Cerebellar cortex (tissue), 1 donor: ENCODE measurements at places on chromosomes 7 and 10.
A peak's percentile ranks its signal among the peaks of the same experiment; 100 is the strongest.

DNA sequence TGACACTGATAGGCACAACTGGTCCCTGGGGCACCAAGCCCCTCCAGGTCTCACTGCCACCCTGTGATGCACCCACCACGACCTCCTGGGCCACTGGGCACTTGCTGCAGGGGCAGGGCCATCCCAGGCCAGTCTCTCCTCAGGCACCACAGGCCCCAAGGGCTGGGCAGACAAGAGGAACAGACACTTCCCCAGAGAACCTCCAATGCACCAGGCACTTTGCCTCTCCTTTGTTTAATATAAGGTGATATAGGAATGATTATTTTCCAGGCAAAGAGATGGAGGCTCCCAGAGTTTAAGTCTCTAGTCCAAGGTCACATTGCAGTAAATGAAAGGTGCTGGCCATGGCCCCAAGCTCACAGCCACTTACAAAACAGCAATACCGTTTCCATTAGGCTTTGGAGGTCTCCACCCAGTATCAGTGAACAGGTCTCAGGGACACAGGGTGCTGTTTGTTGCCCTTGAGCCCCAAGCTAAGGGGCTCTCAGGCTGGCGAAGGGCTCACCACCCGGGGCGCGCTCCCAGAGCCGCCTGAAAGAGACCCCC, 4.5 kb downstream of the DEPP1 start:
- no peak for DNase-seq

GRCh38 chr7:103777440-103777839, 212.0 kb downstream of the RELN start:
- no peak for DNase-seq

GRCh38 chr7:13628239-13629001, 361.0 kb downstream of the ETV1 start:
- no peak for DNase-seq

GRCh38 chr7:46239846-46240245, 318.8 kb upstream of the IGFBP3 start:
- DNase-seq, result no peak

DNA sequence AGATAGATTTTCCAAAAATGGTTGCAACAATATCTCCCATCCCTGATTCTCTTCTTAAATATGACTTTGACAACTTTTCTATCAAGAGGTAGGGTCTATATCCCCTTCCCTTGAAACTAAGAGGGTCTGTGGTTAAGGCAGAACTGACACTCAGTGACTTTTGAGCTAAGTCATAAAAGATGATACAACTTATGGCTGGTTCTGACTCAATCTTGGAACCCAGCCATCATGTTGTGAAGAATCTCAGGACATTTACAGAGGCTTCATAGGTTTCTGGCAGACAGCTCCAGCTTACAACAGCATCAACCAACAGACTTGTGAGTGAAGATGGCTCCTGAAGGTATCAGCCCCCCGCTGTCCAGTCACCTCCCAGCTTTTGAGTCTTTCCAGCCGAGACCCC, 203.5 kb downstream of the RNLS start:
- peak; percentile 31 for DNase-seq

- no peak for DNase-seq
Measured at GRCh38 chr7:84533182-84533581, 338.6 kb upstream of the SEMA3A start.

GRCh38 chr10:108003061-108003460, 838.6 kb upstream of the SORCS1 start:
- DNase-seq, result no peak

GRCh38 chr10:1600861-1601260, 136.5 kb downstream of the ADARB2 start:
- no peak for DNase-seq

- no peak for DNase-seq
Measured at GRCh38 chr7:47757921-47758411, 176.1 kb upstream of the TNS3 start.

DNA sequence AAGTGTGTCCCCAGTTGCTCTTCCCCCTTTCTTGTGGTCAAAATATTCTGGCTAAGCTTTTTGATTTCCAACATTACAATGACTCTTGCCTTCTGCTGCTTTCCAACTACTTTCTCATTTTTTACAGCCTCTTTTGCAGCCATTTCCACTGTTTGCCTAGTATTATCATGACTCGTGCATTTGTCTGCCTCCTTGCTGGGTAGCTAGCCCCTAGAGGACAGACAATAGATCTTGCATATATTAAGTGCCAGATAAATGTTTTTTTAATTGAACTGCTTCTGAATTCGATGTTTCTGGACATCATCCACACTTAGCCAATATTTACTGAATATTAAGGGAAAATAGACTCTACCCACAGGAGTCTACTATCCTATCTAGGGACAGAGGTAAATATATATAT, 124.5 kb downstream of the POU6F2 start:
- DNase-seq, result no peak

DNA sequence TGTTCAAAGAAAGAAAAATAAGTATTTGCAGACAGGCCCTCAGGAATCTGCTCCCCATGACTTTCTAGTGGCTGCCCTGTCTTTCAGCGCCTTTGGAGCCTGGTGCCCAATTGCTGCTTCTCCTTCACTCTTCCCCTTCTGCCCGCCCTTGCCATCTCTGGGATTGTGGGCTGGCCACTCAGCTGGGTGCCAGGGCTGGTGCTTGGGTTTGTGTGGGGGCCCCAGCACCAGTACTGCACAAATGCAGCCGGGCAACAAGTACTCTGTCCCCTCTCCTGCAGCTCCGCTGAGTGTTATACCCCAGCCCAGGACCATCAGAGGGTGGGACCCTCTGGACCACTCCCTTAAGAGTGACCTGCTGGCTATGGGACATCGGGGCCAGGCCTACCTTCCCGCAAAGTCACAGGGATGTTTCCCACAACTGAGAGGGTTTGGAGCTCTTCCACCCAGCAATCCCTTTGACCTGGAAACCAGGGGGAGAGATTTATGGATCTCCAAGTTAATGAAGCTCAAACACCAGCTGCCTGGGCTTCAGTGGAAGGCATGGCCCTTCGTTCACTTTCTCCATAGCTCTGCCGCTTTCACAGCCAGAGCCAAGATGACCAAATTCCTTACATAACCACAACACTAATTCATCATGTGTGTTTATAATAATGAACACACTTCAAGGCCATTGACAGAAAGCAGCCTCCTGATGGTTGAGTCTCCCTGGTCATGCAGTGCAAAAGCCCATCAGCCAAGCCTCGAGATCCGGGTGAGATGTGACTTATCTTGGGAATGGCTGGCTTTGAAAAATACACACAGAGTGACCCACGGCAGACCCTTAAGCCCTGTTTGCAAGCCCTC, 313.9 kb upstream of the ZNF32 start:
- no peak for DNase-seq

DNA sequence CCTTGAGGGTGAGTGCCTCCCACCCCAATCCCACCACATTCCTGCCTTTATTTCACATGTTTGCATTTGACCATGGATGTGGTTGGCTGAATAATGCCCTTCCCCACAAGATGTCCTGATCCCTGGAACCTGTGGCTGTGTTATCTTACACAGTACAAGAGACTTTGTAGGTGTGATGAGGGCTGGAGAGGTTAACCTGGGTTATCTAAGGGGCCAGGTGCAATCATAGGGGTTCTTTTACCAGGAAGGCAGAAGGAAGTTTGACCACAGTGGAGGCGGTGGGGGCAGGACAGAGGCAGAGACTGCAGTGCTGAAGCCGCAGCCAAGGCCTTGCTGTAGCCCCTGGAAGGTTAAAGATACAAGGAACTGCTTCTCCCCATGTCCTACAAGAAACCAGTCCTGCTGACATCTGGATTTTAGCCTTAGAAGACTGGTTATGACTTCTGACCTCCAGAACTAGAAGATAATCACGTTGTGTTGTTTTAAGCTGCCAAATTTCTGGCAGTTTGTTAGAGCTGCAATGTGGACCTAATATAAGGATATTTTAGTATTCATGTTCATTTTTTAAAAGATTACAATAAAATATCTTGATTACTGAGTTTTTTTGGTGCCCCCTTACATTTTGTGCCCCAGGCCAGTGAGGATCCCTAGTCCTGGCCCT, 136.6 kb downstream of the ARHGAP22 start:
- no peak for DNase-seq

GRCh38 chr7:120344276-120344675, 71.3 kb downstream of the KCND2 start:
- DNase-seq, result no peak

DNA sequence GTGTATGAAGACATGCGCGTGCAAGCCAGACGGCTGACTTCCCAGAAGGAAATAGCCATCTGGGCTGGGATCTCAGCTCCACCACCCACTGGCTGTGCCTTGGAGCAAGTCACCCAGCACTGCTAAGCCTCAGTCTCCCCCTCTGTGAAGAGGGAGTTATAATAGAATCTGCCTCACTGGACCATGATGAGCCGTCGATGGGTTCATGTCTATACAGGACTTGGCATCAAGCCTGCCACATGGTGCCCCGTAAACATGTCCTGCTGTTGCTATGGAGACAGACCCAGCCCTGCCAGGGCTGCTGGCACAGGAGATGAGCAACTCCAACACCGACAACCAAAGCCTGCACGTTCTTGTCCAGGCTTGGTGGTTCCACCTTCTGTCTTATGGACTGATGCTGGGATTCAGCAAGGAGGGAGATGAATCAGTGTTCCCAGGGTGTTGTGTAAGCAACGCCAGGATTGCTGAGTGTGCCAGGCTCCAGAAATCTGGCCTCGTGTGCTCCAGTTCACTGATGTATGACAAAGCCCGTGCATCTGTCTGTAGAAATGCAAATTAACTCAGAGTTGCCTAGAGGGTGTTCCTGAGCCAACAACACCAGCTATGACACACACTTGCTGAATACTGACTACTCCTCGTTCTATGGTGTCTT, 5.6 kb downstream of the GPR15LG start:
- peak; percentile 76 for DNase-seq

- DNase-seq, result no peak
Measured at GRCh38 chr10:69445041-69445440, 6.2 kb upstream of the TSPAN15 start.

GRCh38 chr7:56157238-56157790, 41.1 kb upstream of the NUPR2 start:
- DNase-seq, result no peak

DNA sequence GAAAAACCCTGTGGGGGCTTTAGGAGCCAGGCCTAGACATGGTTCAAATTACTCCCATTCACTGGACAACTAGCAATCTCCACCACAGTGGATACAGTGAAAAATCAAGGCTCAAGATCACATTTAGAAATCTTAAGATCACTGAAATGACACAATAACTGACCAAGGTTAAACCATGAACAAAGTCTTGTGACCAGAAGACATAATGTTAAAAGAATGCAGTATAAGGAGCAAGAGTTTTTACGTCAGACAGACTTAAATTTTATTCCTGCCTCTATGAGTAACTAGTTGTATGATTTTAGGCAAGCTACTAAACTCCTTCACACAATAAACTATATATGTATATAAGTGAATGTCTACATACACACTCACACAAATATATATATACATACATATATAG, 68.5 kb downstream of the MICU1 start:
- no peak for DNase-seq

DNA sequence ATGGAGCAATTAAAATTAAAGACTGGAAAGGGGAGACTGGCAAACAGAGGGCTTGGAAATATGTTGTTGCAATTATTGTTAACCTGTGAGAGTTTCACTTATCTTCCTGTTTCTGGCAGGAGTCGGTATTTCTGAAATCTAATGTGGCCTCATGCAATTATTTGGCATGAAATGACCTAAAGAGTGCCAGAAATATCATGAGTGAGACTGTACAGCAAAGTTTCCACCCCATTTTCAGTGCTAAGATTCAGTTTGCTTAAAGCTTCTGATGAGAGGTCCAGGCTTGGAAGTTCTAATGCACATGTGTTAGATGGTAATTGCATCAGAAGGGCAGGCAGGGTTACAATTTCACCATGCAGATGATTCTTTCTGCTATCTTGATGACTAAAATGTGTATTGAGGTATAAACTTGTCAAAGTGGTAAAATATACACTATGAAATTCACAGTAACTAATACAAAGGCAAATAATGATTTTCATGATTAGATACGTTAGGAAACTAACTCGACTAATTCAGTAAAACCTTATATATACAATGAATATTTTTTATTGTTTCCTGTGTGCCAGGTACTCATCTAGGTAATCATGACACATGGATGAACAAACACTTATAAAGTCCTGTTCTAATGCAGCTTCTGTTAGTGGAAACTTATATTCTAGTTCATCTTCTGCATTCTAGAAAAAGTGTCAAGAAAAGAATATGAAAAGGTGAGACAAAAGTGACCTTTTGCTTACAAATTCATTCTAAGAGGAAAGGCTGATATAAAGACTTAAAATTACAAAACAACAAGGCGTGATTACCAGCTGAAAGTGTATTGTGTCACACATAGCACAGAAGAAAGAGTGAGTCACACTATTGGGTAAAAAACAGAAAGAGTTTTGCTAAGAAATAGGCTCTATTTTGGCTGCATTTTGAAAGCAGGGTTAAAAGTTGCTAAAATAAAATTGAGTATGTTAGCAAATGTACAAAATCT, 533.4 kb upstream of the SEMA3D start:
- no peak for DNase-seq

DNA sequence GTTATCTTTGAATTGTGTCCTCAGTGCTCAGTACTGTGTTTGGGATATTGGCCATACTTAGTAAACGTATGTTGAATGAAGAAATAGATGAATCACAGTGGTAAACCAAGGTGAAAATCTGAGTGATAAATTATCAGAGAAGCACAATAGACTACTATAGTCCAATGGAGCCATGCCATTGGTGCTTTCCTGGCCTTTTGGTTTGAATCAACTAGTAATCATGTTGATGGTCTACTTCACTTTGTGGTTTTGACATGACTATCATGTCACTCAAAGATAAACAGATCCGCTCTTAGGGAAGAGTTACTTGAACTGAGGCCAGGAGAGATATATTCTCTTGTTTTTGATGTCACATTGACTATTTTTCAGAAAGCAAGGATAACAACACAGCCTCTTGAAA, 86.1 kb upstream of the IGFBP3 start:
- no peak for DNase-seq

- no peak for DNase-seq
Measured at GRCh38 chr10:90420637-90421318, 437.1 kb downstream of the HTR7 start.

GRCh38 chr7:41039981-41040380, 662.9 kb downstream of the INHBA start:
- DNase-seq, result no peak

DNA sequence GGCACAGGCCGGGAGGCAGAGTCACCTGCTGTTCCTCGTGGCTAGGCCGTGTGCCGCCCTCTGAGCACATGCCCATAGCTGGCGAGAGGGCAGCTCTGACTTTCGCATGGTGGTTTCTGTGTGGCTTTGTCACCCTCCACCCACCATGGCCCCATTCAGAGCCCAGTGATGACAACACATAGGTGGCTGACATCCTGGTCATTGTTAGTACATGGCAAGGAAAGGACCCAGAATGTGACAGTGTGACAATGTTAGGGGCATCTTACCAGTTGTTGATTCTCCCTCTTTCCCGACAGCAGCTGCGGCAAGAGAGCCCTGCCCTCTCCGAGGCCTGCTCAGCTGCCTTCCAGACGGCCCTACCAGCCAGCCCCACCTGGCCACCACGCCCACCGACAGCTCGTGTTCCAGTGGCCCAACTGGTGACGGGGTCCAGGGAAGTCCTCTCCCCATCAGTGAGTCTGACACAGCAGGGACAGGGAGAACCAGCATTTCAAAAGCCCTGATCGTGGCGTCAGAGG, 52.2 kb downstream of the ZNF467 start:
- no peak for DNase-seq

GRCh38 chr10:34526186-34526585, 288.9 kb downstream of the PARD3 start:
- no peak for DNase-seq
